ENCODE measurements at places on chromosomes 4 and X. TPM values are rescaled to one million over a fixed set of nuclear protein-coding genes. Genes with fewer than 3 reads are reported as not detected.

The PASD1 gene
- not detected for total RNA-seq

The NXF2 gene
- total RNA-seq, result not detected

The GBA3 gene
- total RNA-seq, result not detected

The PCSK1N gene
- not detected for total RNA-seq

The YY2 gene
- total RNA-seq, result 2.1 TPM

The TEX13A gene
- not detected for total RNA-seq

The CLGN gene
- total RNA-seq, result 0.43 TPM

Data from T-helper 2 cell treated with Interferon-gamma antibody and Interleukin-4, amounts not matched to agents 100 ng/mL and 5 ng/mL, for 36 hours (primary cell).